Right lung (tissue), 10 donors: ENCODE measurements at places on chromosomes 4 and X. TPM values are rescaled to one million over a fixed set of nuclear protein-coding genes. Genes with fewer than 3 reads are reported as not detected.

The NAAA gene
- 9.7 TPM for polyA plus RNA-seq

The GRIA3 gene
- 0.58 TPM for polyA plus RNA-seq

The P2RY10 gene
- 0.16 TPM for polyA plus RNA-seq

The CT45A5 gene
- 48.3 TPM for polyA plus RNA-seq

The ADH1A gene
- 19.2 TPM for polyA plus RNA-seq

The RNF113A gene
- 14.1 TPM for polyA plus RNA-seq

The HS3ST1 gene
- 3.7 TPM for polyA plus RNA-seq

The ASB12 gene
- 0.37 TPM for polyA plus RNA-seq

- no peak for DNase-seq
These were observed 138.7 kb downstream of the PDGFC start for GRCh38 chr4:156832886-156833285.

DNA sequence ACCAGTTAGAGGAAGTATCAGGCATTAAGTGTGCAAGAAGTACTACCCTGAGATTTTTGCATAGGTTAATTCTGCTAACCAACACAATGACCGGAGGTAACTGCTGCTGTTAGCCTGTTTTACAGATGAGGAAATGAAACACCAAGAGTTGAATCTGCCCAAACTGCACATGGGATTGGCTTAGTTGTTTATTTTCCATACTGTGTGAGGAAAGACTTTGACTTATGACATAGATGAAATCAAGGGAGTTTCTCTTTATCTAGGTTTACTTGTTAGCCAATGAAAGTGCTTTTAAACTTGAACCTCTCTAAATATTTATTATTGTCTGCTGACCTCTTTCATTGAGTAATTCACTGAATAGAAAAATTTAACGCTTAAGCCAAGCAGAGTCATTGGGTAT lies 10.3 kb downstream of the GUCY1B1 start:
- no peak for DNase-seq

DNA sequence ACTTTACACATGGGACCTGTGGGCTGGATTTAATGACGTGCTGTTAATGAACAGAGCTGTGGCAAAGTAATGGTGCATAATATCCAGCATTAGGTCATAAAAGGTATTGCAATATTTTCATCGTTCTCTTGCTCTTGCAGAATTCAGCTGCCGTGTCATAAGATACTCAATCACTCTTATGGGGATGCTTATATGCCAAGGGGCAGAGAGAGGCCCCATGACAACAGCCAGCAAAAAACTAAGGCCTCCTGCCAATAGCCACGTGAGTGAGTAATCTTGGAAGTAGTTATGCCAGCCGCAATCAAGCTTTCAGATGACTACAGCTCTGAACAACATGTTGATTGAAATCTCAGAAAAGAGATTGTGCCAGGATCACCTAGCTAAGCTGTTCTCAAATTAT lies 616.9 kb downstream of the FSTL5 start:
- DNase-seq, result no peak

- peak; percentile 21 for DNase-seq
These were observed 171.4 kb downstream of the CRLF2 start for GRCh38 chrX:1041091-1041490.

GRCh38 chr4:123517176-123517575 lies 120.6 kb downstream of the SPRY1 start:
- DNase-seq, result no peak

DNA sequence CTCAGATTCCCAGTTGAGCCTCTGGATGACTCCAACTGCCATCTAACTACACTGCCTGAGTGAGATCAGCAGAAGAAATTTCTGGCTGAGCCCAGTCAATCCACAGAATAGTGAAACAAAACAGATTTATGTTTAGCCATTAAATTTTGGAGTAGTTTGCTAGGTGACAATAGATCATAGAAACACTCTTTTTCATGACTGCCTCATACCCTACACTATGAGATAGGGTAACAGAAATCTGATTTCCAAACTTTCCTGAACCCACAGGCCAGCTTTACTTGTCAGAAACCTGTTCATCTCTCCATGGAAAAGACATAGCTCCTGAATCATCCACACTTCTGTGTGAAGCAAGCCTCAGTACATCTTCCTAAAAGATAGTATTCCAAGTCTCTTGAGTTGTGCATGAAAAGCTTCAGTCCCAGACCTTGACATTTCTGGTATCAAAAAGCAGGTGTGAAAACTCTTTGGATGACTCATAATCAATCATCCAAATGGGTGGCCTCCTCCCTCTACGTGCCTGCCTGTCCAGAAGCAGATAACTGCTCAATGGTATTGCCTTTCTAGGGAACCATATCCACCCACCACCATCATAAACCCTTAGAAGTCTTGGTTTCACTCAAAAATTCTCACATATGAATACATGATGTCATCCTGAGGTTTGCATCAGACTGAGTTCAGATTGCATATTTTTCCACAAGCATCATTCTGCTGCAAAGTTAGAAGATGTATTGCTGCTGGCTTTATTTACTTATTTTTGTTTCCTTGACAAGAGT lies 47.5 kb upstream of the RAP2C start:
- no peak for DNase-seq

DNA sequence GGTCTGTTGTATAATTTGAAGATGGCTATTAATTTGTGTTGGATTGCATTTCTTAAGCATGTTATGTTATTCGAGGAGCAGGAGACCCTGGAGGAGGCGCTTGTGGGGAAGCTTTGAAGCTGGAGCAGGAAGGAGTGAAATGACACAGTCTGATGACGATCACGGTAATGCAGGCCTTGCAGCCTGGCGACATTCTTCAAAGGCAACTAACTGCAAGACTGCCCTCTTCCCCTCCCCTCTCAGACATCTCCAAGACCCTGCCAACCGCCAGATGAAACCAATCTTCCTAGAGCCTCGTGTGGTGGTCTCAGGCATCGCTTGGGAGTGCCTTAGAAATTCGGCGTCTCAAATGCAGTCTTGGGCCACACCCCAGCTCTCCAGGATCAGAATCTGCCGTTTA lies 16.1 kb downstream of the CLCN4 start:
- DNase-seq, result peak; percentile 47

- DNase-seq, result no peak
These were observed 118.2 kb downstream of the ZNF827 start for GRCh38 chr4:145820407-145820806.

GRCh38 chr4:23937173-23937572 lies 47.3 kb upstream of the PPARGC1A start:
- DNase-seq, result no peak

DNA sequence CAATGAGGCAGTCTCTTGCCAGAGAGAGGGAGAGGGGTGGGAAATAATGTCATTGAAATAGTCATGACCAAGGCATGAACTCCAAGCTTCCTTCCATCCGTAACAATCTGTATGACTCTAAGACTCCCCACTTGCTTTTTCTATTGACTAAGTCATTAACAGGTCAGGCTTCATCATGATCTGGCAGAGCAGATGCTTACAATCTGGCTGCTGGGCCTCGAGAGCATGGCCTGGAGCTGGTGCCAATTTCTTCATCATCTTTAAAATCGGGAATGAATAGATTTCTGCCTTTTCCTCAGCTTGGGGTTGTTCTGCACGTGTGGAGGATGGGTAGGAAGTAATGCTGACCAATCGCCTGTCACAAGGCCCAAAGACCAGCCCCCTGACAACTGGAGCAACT lies 280.6 kb upstream of the CLNK start:
- DNase-seq, result no peak

DNA sequence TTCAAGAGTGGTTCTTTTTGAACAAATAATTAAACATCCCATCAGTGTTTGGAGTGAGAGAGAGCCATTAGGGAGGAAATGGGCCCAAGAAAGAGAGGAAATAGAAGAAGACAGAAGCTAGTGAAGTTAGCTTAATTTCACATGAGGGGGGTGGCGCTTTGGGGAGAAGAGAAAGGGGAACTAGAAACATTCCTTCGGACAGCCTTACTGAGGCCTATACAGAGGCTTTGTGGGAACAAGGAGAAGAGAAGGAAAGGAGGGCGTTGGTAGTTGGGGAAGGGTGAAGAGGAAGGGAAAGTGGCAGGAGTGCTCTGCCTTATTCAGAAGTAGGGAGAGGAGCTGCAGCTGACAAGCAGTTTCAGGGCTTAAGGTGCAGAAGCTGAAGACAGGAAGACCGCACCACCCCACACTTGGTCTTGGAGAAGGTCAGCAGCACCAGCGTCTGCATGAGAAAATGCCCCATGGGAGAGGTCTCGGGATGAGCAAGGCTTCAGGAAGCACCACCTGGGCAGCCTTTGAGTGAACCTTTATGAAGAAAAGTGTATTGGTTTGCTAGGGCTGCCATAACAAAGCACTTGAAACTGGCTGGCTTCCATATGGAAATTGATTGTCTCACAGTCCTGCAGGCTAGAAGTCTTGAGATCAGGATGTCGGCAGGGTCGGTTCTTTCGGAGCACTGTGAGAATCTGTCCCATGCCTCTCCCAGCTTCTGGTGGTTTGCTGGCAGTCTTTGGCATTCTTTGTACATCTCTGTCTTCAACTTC lies 85.1 kb downstream of the KIT start:
- DNase-seq, result no peak

- no peak for DNase-seq
These were observed 30.9 kb downstream of the RASSF6 start for GRCh38 chr4:73589261-73589847.

- no peak for DNase-seq
These were observed 131.4 kb upstream of the NAP1L5 start for GRCh38 chr4:88828842-88829571.

GRCh38 chr4:115110191-115111181 lies 2.9 kb downstream of the NDST4 start:
- peak; percentile 36 for DNase-seq

DNA sequence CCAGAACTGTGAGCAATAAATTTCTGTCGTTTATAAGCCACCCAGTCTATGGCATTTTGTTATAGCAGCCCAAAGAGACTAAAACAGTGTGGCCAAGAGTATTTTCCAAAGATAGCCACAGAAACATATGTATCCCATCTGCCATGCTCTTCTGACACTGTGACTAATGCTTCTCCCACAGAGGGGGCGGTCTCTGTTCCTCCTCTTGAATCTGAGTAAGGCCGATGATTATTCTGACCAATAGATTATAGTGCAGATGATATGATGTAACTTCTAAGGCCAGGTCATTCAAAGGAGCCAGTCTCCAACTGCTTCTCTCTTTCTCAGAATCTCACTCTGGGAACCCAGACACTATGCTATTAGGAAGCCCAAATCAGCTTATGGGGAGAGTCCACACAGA lies 570.7 kb downstream of the BCOR start:
- DNase-seq, result no peak

DNA sequence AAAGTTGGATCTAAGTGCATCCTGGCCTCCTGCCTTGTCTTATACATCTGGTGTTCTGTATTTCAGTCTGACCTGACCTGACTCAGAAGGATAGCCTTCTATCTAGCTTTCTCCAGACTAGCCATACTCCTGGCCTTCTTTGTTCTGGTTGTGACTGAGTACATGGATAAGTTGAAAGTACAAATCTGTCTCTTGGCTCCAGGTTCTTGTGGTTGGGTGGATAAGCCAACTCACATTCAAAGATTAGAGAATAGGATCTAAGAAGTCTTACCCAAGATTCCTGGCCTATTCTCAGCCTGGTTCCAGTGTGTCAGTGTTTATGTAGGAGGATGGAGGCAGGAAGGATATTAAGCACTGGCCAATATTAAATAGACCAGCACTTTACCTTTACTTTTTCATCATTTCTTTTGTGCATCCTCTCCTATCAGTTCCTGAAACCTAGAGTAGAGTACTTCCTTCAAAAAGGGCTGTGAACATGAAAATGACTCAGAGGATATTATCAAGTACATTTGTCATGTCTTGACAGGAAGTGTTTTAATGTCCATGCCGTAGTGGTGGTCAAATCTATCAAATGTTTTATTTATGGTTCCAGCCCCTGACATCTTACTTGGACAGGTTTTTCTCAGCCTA lies 123.5 kb downstream of the IL15 start:
- DNase-seq, result no peak

DNA sequence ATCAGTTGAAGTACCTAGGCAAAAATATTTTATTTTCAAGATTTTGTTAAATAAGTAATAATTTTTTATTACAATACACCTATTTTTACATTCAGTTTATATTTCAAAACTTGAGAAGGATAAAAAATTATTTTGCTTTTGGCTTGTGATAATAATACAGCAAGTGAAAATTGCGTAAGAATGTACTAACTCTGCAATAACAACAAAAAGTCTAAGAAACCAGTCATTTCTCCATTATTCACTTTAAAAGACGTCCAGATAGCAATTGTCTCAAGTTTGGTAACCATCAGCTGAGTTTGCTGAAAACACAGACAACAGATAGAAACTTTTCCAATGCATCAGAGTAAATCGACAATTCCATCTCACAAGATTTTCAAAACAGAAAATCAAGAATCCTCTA lies 12.1 kb downstream of the CXCL8 start:
- DNase-seq, result no peak

DNA sequence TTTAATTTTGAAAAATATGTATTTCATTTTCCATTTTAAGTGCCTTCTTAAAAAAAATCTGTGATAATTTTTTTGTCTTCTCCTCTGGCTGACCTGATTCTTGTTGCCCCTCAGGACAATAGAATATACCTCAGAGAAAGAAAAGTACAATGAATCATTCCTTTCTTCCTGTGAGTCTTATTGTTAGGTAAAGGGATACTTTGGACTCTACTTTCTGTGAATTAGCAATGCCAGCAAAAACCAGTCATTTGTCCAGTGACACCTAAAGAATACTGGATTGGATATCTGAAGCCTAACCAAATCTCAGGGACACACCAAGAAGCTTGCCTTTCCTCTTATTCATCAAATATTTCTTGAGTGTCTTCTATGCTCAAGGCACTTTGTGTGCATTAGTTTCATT lies 102.1 kb downstream of the AREG start:
- DNase-seq, result no peak

DNA sequence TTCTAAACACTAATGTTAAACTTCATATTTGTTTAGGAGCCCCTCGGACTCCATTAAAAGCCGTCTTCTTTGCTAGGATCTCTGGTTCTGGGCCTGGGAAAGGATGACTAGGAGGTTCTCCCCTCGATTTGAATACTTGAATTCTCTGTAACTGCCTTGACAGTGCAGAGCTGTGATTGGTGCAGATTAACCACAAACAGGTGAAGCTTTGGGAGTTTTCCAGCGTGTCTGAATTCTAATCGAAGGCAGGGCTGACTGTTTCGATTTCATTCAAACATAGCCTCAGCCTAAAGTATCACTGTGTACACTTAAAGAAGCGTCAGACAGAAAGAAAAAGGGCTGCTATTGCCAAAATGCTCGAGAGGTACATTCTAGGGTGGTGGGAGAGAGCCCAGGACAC lies 29.0 kb downstream of the TFDP3 start:
- DNase-seq, result no peak

DNA sequence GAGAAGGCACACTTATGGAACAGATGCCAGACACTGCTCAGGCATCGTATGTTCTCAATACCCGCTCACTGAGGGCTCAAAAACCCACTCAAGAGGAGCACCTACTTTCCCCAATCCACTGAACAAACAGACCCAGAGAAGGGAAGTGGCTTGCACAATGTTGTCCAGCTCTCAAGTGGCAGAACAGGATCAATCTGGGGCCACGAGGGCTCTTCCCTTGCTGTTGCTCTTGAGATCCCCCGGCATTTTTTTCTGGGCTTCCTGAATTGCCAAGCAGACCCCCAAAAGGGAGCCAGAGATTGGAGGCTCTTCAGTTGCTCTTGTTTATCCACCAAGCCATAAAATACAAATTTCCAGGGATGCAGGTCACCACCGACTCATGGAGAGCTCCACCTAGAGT lies 35.7 kb downstream of the IDS start:
- no peak for DNase-seq

- DNase-seq, result no peak
These were observed 433.8 kb downstream of the NAF1 start for GRCh38 chr4:162732876-162733275.
